ENCODE measurements at places on chromosomes 4 and X. TPM values are rescaled to one million over a fixed set of nuclear protein-coding genes. Genes with fewer than 3 reads are reported as not detected.

DNA sequence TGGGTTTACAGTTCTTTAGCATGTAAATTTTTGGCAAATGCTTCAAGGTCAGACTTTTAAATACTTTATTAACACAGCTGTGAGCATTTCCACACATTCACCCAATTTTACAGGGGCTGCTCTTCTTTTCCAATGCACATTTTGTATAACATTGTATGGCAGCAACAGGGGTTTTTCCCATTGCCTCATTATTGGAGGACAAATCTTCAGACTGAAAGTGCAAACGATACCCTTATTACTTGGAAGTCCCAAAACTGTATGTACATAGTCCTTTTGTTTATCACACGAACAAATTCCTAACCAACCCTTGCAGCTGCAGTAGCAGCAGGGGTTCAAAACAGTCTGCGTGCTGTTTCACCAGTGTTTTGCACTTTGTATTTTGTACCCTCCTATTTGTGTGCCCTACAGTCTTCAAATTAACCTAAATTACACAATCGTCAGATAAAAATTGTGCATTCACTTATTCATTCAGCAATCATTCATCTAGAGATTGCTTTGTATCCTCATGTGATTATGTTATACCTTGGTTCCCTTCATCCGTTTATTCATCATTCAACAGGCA is 330.7 kb upstream of the RASGEF1B start:
- no peak for DNase-seq

- DNase-seq: no peak
Observed at GRCh38 chr4:154078504-154079350, 289.8 kb upstream of the SFRP2 start.

DNA sequence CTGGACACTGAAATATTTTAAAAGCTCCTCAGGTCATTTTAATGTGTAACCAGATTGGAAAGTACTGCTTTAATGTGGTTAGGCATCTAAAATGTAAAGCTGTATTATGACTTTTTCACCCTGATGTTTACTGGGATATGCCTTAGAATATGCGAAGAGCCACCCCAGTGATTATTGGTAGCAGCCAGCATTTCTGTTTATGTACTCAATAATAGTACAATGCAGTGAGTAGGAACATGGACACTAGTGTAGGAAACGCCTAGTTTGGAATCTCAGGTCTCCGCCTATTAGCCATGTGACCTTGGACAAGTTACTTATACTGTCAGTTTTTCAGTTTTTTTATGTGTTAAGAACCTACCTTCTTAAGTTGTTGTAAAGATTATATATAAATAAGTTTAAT is 446.0 kb upstream of the PITX2 start:
- DNase-seq: no peak

DNA sequence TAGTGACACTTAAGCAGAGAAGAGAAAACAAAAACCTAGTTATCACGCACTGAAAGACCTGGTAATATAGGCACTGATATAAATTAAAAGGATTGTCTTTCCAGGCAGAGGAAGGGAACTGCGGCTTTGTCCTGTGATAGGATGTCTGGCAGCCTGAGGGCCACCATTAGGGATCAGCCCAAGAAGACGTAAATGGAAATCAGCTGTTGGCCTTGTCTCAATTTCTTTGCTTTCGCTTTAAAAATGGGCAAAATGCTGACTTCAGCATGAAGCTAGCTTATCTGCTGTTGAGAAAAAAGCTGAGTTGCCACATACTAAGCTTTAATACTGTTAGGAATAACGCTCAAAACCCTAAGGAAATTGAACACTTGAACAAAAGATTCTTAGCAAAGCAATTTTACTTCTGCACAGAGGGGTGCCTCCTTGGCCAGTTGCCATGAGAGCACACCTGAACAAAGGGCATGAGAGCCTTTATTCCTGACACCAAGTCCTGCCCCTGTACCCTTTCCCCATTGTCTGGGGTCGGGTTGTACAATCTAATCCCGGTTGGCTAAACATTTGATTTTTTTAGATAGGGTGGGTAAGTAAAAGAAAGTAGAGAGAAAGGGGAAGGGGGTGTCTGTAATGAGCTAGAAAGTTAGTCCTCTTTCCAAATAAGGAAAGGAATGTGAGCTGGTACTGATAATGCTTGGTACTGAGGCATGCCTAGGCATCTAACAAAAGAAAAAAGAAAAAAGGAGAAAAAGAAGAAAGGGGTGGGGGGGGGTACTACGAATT is 85.1 kb upstream of the UCP1 start:
- no peak for DNase-seq

DNA sequence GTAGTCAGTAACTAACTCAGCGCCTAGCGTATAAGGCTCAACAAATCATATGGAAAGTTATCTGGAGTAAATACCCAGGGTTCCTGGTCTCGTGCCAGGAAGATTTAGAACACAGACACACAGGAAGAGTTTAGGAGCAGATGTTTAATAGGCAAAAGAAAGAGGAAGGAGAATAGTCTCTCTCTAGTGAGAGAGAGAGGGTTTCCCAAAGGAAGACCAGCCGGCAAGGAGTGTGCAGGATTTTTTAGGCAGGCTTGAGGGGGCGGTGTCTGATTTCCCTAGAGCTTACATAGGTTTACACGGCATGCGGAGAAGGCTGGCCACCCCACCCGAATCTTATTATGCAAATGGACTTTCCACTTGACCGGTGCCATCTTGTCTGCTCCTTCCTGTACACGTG is 284.0 kb upstream of the FRG1 start:
- no peak for DNase-seq

DNA sequence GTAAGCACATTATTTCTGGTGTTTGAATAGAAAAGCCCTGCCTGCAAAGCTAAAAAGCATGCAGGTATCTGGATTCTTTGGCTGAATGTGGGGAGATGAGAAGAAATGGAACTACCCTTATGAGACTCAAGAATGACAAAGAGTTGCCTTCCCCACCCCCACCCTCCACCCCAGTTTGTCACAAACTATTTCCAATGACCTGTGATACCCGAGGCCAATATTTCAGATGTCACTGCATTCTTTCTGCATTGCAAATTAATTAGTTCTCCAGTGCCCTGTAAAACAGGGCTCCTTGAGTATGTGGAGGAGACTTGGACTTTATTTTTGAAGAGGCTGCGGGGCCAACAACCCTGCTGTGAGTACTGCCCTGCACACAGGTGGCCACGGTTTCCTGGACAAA is 116.4 kb downstream of the ZNF827 start:
- DNase-seq: no peak

Gene STK32B
- total RNA-seq: not detected

Gene JADE1
- total RNA-seq: 27.2 TPM

Gene KCTD8
- not detected for total RNA-seq

Gene FDCSP
- total RNA-seq: not detected
